WTC11 (cell line): ENCODE measurements at places on chromosomes 1 and 21.
A peak's percentile ranks its signal among the peaks of the same experiment; 100 is the strongest.

GRCh38 chr21:32544697-32545096, 40.6 kb downstream of the TCP10L start:
- no peak for DNase-seq

DNA sequence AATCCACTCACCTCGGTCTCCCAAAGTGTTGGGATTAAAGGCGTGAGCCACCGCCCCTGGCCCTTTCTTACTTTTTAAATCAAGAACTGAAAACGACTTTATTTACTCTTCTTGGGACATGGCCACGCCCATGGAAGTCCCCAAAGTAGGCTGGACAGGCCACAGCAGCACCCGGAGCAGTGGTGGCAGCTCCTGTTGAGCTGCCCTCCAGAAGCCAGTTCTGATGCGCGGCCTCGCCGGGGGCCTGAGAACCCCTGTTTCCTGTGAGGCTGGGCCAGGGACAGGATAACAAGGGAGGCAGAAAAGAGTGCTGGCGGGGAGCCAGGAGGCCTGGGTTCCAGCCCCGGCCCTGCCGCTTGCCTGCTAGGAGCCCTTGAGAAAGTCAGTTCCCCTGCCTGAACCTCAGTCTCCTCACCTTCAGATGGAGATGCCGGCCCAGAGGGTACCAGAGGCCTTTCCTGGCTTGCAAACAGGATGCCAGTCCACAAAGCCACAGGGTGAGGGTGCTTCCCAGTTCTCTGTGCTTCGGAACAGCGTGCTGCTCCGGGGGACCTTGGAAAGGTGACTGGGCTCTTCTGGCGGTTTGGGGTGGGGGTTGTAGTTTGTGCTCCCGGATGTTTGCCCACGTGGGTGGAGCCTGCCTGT, 59.4 kb downstream of the RUNX3 start:
- no peak for DNase-seq

GRCh38 chr1:52328615-52329014, 37.4 kb downstream of the CC2D1B start:
- DNase-seq: no peak

DNA sequence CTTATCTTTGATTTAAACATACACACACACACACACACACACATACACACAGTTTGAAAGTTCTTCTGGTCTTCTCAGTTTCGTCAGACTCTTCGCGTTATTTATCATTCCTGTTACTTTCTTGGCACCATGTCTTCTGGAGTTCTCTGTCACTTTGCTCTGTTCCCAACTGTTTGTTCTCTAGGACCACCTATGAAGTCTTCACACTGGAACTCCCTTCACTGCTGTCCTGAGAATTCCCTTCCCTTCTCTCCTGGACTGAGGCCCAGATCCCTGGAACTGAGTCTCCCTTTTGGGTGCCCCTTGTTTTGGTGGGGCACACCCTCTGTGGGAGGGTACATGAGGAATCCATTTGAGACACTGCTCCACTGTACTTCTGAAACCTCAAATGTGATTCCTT, 30.5 kb downstream of the ALG14 start:
- DNase-seq: no peak

DNA sequence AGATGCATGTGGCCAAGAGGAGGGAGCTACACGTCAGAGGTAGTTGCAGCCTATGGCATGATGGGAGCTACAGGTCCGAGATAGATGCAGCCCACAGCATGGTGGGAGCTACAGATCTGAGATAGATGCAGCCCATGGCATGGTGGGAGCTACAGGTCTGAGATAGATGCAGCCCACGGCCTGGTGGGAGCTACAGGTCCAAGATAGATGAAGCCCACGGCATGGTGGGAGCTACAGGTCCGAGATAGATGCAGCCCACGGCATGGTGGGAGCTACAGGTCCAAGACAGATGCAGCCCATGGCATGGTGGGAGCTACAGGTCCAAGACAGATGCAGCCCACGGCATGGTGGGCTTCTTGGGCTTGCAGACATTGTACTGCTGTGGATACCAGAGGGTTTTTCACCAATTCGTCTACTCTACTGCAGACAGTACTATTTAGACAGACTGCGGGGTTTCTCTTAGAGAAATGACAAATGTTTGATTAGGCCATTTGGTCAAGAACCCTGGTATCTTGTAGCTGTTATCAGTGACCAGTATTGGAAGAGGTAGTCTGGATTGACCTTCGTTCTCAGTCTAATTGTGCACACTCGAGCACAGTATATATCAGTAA, 127.4 kb downstream of the DHRS3 start:
- DNase-seq: no peak

DNA sequence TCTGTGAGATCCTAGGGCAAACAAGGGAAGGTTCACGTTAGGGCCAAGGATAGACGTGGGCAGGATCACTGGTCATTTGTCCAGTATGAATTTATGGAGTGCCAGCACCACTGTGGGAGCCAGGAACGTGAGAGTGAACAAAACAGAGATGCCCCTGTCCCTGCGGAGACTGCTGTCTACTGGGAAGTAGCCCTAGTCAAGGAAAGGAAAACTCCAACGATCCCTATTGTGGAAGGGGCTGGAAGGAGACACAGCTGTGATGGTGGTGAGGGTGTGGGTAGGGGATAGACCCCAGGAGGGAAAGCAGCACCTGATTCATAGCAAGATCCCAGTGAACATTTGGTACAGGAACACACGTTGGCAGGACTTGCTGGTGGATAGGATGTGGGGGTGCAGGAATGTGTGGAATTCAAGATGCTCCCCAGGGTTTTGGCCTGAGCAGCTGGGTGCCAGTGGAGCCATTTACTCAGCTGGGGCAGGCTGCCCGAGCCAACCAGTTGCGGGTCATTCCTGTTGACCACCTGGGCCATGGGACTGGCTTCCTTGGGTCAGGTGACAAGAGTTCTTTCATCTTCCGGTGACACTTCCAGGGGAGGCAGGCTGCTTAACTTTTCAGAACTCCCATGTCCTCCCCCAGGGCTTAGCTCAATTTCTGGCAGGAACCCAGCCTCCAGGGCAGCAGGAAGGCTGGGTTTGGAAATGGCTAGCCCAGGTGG, 1.2 kb upstream of the ATP13A2 start:
- DNase-seq: peak; percentile 45
